Esophagus mucosa (tissue), 1 donor: ENCODE measurements at places on chromosomes 3 and 15. TPM values are rescaled to one million over a fixed set of nuclear protein-coding genes. Genes with fewer than 3 reads are reported as not detected.

- no peak for ATAC-seq
Observed at GRCh38 chr15:86201313-86202008, 121.8 kb downstream of the AGBL1 start.

DNA sequence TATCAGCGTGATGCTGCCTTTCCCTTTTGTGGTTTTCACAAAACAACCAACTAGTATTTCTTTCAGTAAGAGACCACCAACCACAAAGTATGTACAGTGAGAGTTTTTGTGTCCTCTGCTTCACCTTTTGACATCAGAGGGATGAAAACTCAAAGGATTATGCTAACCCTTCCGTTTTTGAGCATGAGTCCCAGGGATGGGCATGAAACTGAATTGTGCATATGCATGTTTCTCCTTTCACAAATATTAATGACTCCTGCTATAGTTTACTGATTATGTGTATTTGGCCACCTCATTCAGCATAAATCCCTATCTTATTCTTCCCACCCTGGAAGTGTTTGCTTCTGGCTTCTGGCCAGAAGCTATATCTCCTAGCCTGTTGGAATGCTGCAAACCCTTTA lies 59.2 kb downstream of the RSRC1 start:
- peak; percentile 42 for ATAC-seq

DNA sequence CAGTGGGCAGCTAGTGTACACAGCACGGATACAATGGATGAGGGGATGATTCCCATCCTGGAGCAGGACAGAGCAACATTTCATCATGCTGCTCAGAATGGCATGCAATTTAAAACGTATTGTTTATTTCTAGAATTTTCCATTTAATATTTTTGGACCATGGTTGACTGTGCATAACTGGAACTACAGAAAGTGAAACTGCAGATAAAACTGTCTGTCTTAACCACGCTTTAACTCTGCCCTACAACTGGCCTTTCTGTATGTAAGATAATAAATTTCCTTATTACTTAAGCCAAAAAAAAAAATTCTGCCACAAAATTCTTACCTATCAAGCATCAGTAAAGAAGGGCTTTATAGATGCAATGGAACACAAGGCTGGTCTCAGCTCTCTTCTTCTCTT lies 33.4 kb downstream of the AP3S2 start:
- no peak for ATAC-seq

- no peak for ATAC-seq
Observed at GRCh38 chr3:124424396-124424795, 305.9 kb upstream of the UMPS start.

GRCh38 chr15:57329582-57330367 lies 46.5 kb upstream of the CGNL1 start:
- no peak for ATAC-seq

- no peak for ATAC-seq
Observed at GRCh38 chr3:196388956-196389355, 43.3 kb downstream of the UBXN7 start.

DNA sequence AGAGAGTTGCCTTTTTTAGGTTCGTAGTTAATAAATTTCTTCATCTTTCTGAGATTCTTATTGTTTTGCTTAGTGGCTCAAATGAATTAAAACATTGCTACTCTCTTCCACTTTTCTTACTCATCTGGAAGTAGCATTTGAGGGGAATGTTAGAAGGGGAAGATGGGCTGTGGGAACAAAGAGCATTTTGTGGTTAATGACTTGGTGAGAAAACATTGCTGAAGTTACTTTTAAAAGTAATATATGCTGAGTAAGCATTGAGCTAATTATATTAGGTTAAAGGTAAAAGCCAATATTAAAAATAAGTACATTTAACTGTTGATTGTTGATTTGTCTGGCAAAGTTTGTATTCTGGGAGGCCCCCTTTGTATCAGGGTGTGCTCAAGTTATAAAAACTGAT lies 5.7 kb downstream of the MORF4L1 start:
- ATAC-seq, result no peak

- ATAC-seq, result no peak
Observed at GRCh38 chr3:42007785-42008184, 45.9 kb upstream of the ULK4 start.

DNA sequence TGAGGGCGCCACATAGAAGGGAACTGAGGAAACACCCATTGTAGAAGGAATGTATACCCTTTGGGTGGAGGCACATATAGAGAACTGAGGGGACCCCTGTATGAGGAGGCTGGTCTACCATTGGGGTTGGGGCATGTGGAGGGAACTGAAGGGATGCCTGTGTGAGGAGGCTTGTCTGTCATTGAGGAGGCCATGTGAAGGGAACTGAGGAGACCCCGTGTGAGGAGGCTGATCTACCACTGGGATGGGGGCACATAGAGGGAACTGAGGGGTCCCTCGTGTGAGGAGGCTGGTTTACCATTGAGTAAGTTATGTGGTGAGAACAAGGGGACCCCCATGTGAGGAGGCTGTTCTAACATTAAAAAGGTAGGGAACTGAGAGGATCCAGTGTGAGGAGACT lies 156.1 kb downstream of the FBLN2 start:
- no peak for ATAC-seq

DNA sequence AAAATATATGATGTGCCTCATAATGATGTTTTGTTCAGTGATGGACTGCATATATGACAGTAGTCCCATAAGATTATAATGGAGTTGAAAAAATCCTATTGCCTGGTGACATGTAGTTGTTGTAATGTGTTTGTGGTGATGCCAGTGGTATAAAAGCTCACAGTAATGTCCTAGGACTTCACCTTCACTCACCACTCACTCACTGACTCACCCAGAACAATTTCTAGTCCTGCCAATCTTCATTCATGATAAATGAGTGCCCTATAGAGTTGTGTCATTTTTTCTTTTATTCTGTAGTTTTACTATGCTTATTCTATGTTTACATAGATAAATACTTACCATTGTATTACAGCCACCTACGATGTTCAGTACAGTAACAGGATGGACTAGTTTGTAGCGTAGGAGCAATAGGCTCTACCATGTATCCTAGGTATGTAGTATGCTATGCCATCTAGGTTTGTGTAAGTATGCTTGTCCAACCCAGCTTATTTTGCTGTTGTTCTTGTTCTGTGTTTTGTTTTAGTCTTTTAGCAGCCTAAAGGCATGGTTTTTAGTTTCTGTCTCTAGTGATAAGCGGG lies 88.5 kb upstream of the LRRFIP2 start:
- peak; percentile 99 for ATAC-seq

DNA sequence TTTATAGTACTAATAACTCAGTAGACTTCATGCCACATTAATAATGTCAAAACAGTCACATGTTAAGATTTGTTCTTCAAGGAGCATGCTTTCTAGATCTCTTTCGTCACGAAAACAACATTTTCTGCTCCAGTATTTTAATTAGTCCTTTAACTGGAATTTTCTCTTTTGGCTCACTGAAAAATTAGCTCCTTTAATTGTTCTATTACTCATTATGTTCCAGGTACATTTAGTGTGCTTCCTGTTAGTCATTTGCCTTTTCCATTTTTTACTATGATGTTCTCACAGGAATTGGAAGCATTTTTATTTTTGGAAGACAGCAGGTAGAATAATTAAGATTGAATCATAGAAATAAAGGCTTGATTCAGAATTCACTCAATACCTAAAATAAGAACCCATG lies 111.2 kb downstream of the SLC9A9 start:
- peak; percentile 35 for ATAC-seq

GRCh38 chr3:53944028-53944427 lies 52.4 kb upstream of the SELENOK start:
- ATAC-seq, result no peak

- peak; percentile 75 for ATAC-seq
Observed at GRCh38 chr3:114551770-114552526, 258.1 kb downstream of the TIGIT start.

DNA sequence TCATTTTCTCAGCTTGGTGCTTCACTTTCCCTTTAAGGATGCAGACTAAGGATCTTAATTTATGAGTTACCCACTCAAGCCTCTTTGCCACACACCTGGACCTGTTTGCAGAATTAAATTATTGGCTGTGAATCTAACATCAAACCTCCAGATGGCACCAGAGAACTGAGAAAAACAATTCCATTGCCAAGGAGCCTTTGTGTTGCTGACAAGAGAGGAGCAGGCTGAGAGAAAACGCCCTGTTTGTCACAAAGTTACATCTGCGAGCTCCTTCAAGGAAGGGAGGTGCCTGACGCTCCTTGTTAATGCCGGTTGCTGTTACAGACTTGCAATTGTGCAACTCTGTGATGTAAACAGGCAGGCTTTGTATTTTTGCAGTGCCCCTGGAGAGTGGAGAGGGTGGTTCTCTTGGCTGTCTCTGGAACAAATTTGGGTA lies 36.3 kb upstream of the TMC3 start:
- peak; percentile 96 for ATAC-seq

- no peak for ATAC-seq
Observed at GRCh38 chr3:117248153-117248552, 538.6 kb downstream of the TUSC7 start.

GRCh38 chr3:194879126-194879877 lies 193.6 kb downstream of the FAM43A start:
- no peak for ATAC-seq

Gene C2CD4A
- total RNA-seq, result 0.44 TPM

Gene IQCF5
- not detected for total RNA-seq

Gene LMAN1L
- total RNA-seq, result not detected

Gene FOXB1
- not detected for total RNA-seq

Gene ZNF80
- total RNA-seq, result not detected

Gene GHSR
- total RNA-seq, result not detected

Gene IL20RB
- 94.7 TPM for total RNA-seq
